ENCODE measurements at places on chromosomes 5 and 9.

DNA sequence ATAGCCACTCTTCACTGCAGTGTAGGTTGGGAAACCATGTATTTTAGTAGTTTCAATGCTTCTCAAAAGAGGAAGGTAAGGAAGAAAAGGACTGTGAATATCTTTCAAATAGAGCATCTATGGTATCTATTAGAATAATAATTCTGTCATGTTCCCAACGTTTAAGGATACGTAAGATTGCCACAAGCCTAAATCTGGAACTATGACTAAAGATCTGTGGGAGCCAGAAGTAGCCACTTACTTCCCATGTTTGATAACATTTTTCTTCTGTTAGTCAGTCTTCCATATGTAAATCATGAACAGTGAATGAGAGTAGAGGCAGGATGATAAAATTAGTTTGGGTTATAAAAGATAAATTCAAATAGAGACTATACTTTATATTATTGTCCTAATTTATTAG lies 16.3 kb upstream of the MROH2B start:
- no peak for DNase-seq

GRCh38 chr5:6166698-6167394 lies 211.5 kb downstream of the MED10 start:
- DNase-seq: no peak

DNA sequence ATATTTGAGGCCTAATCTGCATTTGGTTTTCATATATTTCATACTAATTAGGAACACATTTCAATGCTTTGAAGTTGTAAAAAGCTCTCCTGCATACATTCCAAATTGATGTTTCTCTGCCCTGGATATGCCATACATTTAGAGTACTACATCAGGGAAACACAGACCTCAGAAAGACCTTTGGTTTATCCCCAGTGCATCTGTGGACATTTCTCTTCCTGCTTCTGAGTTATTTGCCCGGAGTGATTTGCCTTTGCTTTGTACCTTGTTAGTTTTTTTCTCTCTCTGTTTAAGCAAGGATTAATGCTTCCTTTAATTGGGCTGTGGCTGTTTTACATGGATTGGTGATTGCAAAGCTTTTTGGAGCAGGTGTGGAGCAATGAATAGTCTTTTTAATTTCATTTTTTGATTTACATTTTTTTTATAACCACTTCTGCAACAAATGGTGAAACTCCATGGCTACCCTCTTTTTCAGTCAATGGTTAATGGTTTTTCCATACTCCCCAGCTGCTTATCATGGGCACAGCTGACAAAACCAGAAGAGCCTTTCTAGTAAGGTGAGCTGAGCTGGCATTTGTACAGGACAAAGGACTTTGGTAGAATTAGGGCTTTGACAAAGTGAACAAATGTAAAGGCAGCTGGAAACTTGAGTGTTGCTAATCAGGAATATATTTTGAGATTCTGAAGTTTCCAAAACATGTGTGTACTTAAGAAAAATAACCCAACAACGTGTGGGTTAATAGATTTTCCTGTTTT lies 54.2 kb downstream of the ZSWIM6 start:
- DNase-seq: peak; percentile 42

- DNase-seq: no peak
Measured at GRCh38 chr9:136759001-136759400, 958 bp upstream of the LCN8 start.

DNA sequence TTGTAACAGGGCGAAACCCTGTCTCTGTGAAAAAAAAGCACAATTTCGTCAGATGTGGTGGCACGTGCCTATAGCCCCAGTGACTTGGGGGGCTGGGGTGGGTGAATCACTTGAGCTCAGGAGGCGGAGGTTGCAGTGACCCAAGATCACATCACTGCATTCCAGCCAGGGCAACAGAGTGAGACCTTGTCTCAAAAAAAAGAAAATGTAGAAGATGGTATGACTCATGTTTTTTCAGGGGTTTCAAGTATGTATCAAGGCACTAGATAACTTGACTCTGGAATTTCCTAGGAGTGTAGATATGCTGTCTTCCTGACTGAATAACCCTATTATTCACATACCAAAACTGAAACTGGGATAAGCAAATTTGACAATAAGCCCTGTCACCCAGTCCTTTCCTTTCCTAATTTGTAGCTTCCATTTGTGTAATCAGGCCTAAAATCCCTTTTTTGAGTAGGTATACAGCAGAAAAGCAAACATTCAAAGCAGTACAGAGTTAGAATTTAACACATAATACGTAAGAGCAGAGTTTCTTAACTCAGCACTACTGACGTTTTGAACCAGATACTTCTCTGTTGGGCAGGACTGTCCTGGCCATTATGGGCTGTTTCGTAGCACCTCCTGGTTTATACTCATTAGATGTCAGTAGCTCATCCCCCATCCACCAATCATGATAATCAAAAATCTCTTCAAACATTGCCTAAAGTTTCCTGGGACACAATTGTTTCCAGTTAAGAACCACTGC lies 17.3 kb upstream of the ANKRD18B start:
- DNase-seq: no peak

DNA sequence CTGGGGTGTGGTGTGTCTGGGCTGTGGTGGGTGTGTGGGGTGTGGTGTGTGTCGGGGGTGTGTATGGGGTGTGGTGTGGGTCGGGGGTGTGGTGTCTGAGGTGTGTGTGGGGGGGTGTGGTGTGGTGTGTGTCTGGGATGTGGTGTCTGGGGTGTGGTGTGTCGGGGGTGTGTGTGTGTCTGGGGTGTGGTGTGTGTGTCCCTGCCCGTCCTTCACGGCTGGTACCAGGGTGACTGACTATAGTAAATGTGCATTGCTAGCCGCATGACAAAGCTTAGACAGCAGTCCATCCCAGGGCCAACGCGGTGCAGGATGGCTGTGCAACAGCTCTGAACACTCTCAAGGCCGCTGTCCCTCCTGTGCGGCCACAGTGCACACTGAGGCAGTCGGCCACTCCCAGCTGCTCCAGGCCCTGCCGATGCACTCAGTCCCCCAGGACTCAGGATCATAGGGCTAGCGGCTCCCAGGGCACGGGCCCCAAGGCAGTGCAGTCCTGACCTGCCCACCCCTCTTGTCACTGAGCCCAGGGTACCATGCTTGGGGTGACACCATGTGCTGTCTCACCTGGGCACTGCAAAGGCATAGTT lies 54.0 kb downstream of the SECISBP2 start:
- no peak for DNase-seq

- DNase-seq: no peak
Measured at GRCh38 chr5:1039210-1039548, 30.6 kb downstream of the NKD2 start.

DNA sequence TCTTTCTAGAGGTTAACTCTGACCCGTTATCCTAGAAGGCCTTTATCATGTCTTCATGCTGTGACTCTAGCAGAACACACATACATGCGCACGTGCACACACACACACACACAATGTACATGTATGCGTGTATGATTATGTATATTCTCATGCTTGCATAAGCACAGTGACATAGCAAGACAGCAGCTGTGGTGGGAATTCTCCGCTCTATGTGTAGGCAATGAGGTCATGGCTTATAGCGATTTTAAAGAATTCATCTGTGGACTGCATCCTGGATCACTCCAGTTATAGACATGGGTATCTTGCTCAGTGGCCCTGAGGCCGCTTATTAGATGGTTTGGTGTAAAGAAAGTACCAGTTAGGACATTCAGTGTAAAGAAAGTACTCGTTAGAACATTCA lies 106.2 kb downstream of the FBXL7 start:
- DNase-seq: no peak

GRCh38 chr5:32206509-32207354 lies 32.6 kb upstream of the GOLPH3 start:
- no peak for DNase-seq

- no peak for DNase-seq
Measured at GRCh38 chr5:126716861-126717260, 60.1 kb upstream of the LMNB1 start.

- DNase-seq: no peak
Measured at GRCh38 chr9:7286101-7286500, 513.5 kb downstream of the DMAC1 start.

DNA sequence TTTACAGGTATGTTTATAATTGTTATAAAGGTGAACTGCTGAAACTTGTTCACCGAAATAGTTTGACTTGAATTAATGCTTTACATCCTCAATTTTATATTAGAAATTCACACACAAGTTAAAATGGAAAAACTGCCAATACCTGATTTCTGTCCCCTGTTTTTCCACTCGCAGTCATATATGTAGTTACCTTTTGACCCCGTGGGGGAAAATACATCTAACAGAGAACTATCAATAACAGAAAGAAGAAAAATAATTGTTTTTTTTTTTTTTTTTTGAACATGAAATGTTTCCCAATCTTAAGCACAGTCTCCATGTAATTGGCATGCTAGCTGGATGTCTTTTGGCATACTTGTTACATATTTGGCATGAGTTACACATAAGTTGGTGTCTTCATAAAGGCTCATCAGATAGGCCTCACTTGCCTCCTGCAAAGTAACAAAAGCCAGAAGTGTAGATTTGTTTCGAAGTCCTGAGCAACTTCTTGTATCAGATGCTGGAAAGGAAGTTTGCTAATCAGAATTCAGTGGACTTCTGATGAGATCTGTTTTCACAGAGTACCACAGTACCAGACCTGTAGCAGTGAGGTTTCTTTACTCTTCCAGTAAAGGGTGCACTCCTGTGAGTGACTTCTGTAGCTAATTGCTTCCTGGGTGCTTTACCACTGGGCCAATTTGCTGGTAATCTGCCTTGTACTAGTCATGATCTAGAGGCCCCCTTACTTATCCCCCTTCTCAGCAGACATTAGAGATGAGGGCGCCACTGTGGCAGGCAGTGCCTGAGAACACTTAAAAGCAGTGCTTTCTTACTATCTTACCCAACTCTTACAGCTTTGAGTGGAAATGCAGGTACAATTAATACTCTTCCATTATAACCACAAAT lies 36.2 kb upstream of the CXXC5 start:
- no peak for DNase-seq

- no peak for DNase-seq
Measured at GRCh38 chr9:19465586-19466279, 56.9 kb downstream of the ACER2 start.

- DNase-seq: no peak
Measured at GRCh38 chr9:36930941-36931340, 103.1 kb downstream of the PAX5 start.

DNA sequence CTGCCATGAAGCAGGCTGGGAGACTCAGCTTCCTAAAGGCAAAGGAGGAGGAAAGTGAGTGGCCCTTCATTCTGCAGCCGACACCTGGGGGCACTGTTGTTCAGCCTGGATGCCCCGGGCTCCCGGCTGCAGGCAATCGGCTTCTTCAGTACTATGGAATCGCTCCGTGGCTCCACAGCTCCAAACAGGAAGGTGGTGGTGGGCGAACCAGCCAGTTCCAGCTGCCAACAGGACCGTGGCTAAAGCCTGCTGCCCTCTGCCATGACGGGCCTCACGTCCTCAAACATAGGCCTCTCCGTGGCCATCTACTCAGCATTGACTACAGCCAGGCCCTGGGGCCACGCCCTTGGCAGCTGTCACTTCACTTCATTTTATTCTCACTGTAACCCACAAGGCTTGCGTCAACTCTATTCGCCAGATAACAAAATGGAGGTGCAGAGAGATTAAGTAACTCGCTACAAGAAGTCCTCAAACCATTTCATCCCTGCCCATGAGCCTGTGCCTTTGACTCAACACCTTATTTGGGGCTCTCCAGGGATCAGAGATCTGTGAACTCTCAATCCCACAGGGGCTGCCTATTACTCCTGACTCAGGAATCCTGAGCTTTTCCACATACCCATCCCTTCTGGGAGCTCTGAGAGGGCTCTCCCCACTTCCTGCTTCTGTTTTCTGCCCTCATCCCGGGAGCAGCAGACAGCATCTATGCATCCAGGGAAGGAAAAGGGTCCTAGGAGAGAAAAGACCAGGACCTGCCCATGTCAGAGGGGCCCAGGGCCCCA lies 38.0 kb downstream of the PAX5 start:
- peak; percentile 33 for DNase-seq

Measured in LNCaP clone FGC (cell line).